Fibroblast of lung (primary cell): ENCODE measurements at places on chromosomes 7 and 10.

- DNase-seq: peak; percentile 59
Measured at GRCh38 chr10:61398366-61399129, 54.6 kb downstream of the TMEM26 start.

DNA sequence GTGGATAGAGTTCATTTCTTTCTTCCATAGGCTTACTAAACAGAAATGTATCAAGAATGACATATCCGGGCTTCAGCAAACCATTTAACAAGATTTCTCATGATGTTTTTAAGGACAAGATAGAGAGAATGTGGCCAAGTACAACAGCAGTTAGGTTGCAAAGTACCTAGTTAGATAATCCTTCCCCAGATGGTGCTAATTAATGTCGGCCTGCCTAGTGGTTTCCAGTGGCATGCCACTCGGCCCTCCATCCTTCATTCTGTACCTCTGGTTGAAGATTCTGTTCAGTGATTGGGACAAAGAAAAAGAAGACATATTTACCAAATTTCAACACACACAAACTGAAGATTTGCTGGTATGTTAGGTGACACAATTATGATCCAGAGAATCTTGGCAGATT is 212.1 kb downstream of the MACC1 start:
- no peak for DNase-seq

DNA sequence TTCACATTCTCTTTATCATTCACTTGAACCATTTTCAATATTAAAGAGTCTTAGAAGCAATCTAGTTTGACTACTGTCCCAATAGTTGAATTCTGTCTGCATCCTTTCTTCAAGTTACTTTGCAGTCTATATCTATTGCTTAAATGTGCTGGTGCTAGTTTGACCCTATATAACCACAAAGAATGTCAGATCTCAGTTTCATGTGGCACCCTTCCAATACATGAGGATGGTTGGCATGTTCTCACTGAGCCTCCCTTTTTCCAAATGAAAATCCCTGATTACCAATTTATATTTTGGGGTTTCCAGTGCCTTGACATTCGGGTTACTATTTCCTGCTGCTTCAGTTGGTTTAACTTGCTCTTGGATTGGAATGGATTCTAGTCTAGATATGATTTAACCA is 292.7 kb downstream of the EXOC4 start:
- DNase-seq: peak; percentile 79

DNA sequence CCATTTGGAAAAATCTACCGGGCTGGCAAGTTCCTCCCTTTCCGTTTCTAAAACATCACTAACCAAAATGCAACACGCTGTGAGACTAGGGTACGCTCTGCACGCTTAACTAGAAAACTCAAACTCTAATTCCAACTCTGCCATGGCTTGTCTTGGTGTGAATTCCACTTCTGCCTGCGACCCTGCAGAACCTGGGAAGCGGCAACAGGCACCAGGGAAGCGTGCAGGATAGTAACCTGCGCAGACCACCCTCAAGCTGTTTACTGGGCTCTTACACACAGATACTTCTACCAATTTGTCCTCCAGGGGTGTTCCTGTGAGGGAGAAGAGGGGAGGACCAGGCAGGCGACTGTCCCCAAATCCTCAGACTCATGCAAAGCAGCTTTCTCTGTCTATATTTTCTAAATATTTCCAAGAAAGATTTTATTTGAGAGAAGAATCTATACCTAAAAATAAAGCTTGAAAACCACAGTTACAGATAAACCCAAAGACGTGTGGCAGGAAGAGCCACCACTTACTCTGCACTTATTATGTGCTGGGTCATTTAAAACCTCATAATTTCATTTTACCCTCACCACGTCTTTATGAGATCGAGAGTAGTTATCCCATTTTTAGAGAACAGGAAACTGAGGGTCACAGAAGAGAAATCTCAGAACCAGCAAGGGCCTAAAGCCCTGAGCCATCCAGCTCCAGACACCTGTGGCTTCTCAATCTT is 52.9 kb downstream of the CPXM2 start:
- DNase-seq: no peak

DNA sequence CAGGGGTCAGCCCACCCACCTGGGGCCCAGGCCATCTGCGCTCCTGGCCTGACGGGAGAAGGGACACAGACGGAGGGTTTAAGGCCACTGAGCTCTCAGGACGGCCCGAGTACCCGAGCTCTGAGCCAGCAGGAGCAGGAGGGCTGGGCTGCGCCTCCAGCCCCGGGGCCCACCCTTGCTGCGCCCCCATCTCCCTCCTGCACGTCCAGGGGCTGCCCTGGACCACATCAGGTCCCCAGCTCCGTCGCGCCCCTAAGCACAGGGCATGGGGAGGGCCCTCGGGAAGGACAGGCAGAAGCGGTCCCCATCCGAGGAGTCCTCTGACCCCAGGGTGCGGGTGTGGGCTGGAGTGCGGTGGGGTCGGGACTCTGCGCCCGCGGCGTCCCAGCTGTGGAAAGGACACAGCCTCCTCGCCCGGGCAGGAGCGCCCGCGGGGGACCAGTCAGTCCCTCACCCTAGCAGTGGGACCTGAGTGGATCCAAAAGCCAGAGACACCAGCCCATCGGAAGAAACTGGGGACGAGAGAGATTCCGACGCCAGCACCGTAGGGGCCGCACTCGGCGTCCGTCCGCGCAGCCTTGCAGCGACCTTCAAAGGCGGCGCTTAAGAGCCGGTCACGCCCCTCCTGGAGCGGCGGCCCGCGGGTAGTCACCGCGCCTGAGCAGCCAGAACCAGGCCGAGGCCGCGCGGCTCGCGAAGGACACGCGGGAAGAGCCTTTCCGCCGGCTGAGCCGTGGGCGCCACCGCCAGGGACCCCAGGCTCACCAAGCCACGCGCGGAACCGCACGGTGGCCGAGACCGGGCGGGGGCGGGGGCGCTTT is 15.9 kb downstream of the CAMK2B start:
- peak; percentile 58 for DNase-seq

- no peak for DNase-seq
Measured at GRCh38 chr10:9766762-9767161, 1250.9 kb upstream of the CELF2 start.

- no peak for DNase-seq
Measured at GRCh38 chr7:30364773-30365172, 80.4 kb downstream of the ZNRF2 start.

DNA sequence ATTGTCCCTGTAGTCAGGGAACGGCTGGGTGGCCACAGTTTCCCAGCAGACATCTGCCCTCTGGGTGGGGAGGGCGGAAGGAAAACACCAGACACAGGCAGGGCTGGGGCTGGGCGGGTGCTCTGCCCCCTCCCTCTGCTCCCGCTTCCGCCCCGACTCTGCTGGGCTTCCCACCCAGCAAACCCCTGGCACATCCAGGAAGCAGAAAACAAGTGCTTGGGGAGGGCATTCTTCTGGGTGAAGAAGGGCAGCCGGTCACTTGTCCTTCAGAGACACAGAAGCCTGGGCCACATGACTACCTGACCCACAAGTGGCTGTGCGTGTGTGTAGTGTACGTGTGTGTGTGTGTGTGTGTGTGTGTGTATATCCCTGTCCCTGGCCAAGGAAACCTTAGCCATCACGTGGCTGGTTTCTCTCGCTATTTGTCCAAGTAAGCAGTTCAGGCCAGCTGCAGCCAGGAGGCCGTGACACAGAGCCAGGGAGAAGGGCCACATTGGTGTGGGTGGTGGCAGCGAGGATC is 77.9 kb downstream of the ZMIZ1 start:
- no peak for DNase-seq

DNA sequence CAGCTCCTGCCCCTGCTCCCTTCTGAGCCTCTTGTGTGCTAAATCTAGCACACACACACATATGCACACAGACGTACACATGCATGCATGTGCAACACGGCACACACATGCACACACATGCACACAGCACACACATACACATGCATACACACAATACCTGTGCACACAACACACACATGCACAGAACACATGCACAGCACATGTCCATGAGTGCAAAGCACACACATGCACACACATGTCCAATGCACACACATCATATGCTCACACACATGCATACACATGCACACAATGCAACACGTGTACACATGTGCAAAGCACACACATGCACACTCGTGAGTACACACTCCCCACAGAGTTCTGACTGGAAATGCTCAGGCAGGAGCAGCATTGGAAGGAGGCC is 115.0 kb downstream of the WDR37 start:
- DNase-seq: no peak

DNA sequence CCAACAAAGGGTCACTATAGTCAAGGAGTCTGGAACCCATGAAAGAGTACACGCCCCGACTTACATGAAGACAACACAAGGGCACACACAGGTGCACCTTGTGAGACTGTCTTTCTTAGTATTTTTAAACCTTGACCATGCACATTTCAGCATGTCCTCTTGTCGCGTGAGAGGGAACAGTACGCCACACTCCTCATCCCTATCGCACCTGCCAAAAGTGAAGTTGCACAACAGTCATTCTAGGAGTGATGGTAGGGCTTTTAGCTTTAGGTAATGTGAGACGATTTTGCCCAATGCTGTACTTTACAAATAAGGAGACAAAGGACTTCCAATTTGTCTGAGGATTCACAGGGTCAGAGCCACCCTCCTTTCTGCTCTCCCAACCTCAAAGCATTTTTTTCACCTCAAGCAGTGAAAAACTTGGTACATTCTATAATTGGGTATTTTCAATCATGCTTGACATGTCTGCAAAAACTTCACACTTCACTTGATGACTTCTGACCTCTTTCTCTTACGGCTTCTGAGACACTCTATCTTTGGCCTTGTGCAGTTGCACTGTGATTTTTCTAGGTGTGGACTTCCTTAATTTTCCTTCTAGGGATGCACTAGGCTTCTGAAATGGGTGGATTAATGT is 173.9 kb upstream of the GRB10 start:
- DNase-seq: no peak

DNA sequence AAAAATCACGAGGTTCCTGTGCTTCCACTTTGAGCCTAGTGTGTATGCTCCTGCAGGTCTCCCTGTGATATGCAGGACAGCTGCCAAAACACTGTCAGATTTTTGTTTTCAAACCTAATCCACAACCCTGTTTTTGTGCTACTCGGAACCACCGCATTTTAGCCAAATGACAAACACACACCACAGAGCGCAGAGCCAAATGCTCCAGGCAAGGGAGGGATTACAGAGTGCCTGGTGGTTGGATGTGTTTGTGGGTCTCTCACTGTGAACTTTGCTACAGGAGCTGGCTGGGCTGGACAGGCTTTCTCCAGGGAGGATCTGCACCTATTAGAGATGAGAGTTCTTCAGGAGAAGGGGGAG is 5.7 kb upstream of the RBM28 start:
- DNase-seq: no peak

DNA sequence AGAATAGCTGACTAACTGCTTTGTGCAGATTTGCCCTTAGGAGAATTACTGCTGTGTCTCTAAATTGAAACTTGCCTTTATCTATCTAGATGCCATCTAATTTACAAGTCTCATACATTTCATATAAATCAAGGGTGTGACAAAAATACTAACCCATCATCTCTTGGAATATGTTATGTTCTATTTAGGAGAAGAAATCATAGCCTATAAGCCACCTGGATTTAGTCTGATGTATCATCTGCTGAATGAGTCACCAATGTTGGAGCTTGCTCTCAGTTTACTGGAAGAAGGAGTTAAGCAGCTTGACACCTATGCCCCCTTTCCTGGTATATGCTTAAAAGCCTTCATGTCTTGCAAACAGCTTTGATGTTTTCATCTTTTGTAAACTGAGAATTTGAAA is 43.5 kb downstream of the NUP205 start:
- peak; percentile 20 for DNase-seq

GRCh38 chr7:151083071-151083823 is at the start of gene TMUB1:
Gene TMUB1, minus strand, starts transcription at chr7:151083493. Its CDS starts 930 bp downstream, at chr7:151082563.
- no peak for DNase-seq

DNA sequence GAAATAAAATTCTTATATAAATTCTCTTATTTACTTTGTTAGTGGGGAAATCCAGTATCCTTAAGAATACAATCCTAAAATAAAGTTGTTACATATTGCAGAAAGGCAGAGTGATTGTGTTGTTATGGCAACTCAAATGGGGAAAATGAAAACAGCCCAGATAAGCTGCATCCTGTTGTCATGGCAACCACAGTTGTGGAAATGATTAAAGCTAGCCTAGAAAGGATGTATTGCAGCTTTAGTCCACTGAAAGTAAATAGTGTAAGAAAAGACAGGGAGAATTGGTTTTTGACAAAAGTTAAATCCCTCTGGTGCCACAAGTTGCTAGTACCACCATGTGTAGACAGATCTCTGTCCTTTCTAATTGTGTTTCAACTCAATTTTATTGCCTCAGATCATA is 43.2 kb downstream of the BTRC start:
- DNase-seq: peak; percentile 69

DNA sequence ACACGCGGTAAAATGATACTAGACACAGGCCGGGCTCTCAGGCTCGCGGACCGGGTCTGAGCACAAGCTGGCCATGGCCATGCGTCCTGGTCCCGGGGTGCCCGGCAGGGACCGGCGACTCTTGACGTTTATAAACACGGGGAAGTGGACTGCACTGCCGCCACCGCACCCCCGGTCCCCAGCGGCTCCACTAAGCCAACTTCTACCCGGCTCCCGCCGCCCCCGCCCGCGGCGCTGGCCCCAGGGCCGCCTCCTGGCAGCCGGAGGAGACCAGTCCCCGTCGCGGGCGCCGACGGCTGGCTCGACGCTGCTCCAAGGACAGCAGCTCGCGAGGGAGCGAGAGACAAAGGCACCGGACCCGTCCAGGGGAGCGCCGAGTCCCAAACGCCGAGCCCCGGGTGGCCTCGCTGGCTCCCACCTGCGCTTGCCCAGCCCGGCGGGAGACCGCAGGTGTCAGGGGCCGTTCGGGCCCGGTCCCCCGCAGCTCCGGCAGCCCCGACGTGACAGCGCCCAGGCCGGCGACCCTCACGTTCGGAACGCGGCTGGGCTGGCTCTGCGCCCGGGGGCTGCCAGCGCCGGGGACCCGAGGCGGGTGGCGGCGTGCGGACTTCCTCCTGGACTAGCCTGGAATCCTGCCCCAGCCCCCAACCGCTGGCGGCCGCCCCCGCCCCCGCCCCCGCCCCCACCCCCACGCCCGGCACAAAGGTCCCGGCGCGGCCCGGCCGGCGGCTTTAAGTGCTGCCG is 517 bp downstream of the ITGB1 start:
- DNase-seq: no peak

- DNase-seq: no peak
Measured at GRCh38 chr7:37352974-37353948, 95.4 kb downstream of the ELMO1 start.

DNA sequence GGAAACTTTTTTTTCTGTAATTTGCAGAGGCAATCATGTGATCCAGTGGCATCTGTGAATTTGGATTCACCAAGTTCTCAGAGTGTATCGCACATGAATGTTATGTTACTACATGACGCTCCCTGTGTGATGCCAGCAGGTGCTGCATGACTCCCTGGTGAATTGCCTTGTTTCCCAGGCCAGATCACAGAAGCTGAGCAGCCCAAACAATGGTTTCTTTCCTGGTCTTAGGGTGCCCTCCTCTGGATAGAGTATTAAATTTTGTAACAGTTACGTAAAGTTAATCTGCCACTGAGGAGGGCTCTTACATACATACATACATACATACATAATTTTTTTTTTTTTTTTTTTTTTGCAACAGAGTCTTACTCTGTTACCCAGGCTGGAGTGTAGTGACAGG is 3.6 kb downstream of the ZSCAN21 start:
- DNase-seq: peak; percentile 57

- DNase-seq: peak; percentile 79
Measured at GRCh38 chr7:24963218-24963617, 16.8 kb downstream of the OSBPL3 start.
